Spinal cord (tissue), 10 donors: ENCODE measurements at places on chromosomes 12 and 14.

DNA sequence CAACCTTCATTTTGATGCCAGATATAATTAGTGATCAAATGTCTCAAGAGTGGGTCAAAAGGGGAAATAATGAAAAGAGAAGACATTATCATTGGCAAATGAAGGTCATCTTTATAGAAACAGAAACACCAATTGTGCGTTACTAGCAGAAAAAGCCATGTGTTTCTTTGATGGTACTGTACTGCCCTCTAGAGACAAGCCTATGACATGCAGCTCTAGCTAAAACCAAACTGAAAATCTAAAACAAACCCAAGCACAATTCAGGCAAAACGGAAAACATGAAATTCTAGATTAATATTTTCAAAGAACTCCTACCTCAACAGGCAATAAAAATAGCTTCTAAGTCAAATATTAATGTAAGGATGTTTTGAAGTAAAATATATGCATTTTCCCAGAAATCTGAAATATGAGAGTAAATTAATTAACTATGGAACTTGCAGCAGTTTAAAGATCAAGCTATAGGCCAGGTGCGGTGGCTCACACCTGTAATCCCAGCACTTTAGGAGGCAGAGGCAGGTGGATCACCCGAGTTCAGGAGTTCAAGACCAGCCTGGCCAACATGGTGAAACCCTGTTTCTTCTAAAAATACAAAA, 115.4 kb downstream of the KLHL28 start:
- peak; percentile 61 for DNase-seq

GRCh38 chr12:77218278-77218677, 152.9 kb upstream of the E2F7 start:
- DNase-seq, result no peak

GRCh38 chr14:91405241-91405721, 12.3 kb downstream of the CCDC88C start:
- DNase-seq, result no peak

GRCh38 chr12:64566831-64567517, 43.3 kb upstream of the RASSF3 start:
- no peak for DNase-seq

GRCh38 chr14:78455896-78456435, 285.8 kb downstream of the NRXN3 start:
- DNase-seq, result no peak

- DNase-seq, result peak; percentile 32
Observed at GRCh38 chr12:6570264-6570887, 2.3 kb upstream of the NOP2 start.

DNA sequence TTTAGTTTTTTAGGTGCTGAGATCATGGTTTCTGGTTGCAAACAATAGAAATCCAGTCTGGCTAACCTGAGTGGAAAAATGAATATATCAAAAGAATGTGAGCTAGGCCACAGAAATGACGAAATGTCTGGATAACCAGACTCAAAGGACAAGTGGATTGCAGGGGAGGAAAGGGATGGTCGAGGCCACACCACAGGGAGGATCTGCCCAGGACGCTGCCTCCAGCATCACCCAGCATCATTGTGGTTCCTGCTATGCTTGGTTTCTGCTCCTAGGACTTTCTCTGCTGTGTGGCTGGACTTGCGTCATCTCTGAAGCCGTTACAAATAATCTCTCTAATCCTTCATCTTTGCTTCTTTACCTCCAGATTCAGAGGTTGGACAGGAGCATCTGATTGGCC, 80.4 kb downstream of the TTC8 start:
- no peak for DNase-seq

DNA sequence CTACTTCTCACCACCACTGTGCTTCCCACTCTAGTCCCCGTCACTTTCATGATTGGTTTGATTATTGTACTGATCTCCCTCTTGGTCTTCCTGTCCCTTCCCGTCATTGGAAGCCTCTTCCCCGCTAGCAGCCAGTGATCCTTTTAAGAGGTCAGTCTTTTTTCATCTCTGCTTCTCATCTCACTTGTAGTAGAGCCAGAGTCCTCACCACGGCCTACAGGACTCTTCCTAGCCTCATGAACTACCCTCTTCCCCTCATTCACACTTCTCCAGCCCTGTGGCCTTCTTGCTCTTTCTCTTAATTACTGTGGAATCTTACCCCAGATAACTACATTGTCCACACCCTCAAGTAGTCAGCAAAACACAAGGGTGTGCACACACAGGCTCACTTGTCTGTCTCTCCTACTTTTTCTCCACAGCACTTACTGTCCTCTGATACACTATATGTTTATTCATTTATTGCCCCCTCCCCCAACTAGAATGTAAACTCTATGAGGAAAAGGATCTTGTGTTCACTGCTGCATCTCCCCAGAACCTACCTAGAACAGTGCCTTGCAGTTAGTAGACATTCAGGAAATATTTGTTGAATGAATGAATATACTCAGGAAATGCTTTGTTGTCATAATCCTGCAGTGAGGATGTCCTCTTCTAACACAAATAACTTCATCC, 66.3 kb downstream of the CKB start:
- no peak for DNase-seq

DNA sequence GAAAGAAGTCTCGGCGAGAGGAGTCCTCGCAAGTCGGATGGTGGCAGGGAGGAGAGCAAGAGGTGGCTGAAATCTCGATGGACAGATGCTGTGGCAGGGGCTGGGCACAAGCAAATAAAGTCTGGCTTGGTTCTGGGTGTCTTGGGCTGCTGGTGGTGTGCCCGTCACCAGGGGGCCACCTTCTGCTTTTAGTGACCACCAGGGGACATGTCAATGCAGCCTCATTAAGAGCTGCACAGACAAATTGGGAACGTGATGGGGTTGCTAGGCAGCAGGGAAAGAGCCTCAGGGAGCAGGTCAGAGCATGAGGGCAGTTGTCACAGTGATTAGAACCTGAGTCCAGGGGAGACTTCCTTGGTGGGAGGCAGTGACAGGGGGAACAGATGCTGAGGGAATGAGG, 44.0 kb downstream of the LRRC74A start:
- DNase-seq, result no peak

GRCh38 chr12:118448341-118448740, 72.0 kb downstream of the SUDS3 start:
- DNase-seq, result no peak
